ENCODE measurements at places on chromosomes 7 and 10. TPM values are rescaled to one million over a fixed set of nuclear protein-coding genes. Genes with fewer than 3 reads are reported as not detected.
A peak's percentile ranks its signal among the peaks of the same experiment; 100 is the strongest.

Gene UCN3
- polyA plus RNA-seq = not detected

Gene NAT16
- polyA plus RNA-seq = 0.26 TPM

Gene MOSPD3
- polyA plus RNA-seq = 62.8 TPM

Gene HOXA3
- 2.8 TPM for polyA plus RNA-seq

Gene TRIM73
- 21.3 TPM for polyA plus RNA-seq

Gene SCD
- 121 TPM for polyA plus RNA-seq

Gene CD36
- 12.8 TPM for polyA plus RNA-seq

Gene LIPF
- polyA plus RNA-seq = 1.3 TPM

Gene TRIM50
- 10.8 TPM for polyA plus RNA-seq

Gene WNT16
- 0.51 TPM for polyA plus RNA-seq

Gene ANXA8
- 6.7 TPM for polyA plus RNA-seq

Gene PLEKHA1
- polyA plus RNA-seq = 66.6 TPM

Gene NUB1
- 140 TPM for polyA plus RNA-seq

Gene FGL2
- polyA plus RNA-seq = 18.3 TPM

DNA sequence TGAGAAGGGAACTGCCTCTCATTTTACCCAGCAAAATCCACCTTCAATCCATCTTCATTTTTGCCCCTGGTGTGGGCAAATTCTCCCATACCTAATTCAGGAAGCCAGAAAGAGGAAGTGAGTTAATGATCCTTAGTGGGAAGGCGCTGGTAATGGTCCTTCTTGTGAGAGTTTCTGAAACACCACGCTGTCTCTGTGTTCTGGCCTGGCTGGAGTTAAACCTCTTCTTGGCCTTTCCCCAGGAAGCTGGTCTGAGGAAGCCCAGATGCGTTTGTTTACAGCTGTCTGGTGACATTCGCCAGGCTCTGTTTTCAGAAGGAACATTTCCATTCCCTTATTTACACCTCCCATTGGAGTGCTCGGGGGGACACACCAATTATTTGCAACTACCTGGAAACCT, 24.3 kb downstream of the HTRA1 start:
- H3K4me3 ChIP-seq = no peak overlapping the region
- H3K36me3 ChIP-seq = no peaks in the 10 kb centered on the region
- H3K27ac ChIP-seq = no peak overlapping the region

DNA sequence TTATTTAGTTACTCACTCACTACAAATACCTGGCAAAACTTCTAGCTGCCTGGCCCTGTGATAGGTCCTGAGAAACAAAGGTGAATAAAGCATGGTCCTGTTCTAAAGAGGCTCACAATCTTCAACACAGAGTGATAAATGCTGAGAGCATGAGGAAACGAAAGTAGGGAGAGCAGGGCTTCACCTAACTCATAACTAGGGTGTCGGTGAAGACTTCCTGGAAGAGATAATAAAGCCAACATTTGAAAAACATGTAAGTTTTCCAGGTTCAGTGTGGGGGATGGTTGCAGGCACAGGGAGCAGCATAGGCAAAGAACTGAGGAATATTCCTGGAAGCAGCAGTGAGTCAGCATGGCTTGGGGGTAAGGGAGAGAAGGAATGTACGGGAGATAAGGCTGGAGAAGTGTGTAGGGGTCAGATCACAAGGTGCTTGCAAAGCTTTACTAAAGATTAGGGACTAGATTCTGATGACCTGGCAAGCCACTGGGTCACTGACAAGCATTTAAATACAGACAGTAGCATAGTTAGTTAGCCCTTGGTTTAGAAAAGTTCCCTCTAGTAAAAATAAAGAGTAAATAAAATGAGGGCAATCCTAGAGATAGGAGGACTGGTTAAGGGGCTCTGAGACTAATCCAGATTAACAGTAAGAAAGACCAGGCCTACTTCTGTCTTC, 5.1 kb downstream of the KEL start:
- no peak overlapping the region for H3K27ac ChIP-seq
- H3K4me1 ChIP-seq = peaks cover 11% of the 10 kb centered on the region
- no peaks in the 10 kb centered on the region for H3K36me3 ChIP-seq
- no peaks in the 10 kb centered on the region for H3K27me3 ChIP-seq
- H3K4me3 ChIP-seq = no peak overlapping the region

DNA sequence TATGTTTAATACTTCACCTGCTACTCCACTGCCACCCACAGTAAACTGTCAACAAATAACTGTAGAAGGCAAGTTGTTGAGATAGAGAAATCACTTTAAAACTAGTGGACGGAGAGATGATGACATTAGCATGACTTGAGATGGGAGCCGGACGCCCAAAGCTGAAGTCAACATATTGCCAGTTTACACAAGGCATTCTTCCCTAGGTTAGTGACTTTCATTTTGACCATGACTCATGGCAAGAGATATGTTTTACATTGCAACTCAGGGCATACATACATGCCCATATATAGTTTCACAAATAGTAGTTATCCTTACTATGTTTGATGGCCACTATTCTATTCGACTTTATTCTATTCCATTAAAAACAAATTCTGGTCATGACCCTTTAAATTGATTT, 296.6 kb downstream of the PLXNA4 start:
- H3K36me3 ChIP-seq = no peaks in the 10 kb centered on the region
- no peaks in the 10 kb centered on the region for H3K27me3 ChIP-seq
- DNase-seq = no peak
- no peak overlapping the region for H3K4me3 ChIP-seq

DNA sequence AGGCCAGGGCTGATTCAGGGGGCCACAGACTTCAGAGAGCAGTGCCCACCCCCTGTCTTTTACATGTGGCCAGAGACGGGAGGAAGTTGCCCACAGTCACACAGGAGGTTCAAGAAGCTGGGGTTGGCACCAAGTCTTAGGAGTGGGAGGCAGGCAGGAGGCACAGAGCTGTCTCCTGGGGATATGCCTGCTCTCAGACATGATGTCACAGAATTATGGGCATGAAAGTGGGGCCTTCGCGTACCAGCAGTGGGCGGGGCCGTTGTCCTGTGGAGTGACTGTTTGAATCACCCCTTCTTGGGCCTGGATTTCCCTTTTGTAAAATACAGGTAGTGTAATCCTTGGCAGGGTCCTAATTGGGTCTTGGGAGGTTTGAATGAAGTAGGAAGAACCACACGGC, 81.2 kb upstream of the PPIF start:
- H3K4me1 ChIP-seq = peaks cover 15% of the 10 kb centered on the region
- no peak overlapping the region for H3K4me3 ChIP-seq
- no peaks in the 10 kb centered on the region for H3K36me3 ChIP-seq
- no peak overlapping the region for H3K27ac ChIP-seq
- no peak for DNase-seq
- H3K27me3 ChIP-seq = no peaks in the 10 kb centered on the region

GRCh38 chr10:116947841-116948529, 57.0 kb downstream of the SHTN1 start:
- H3K27ac ChIP-seq = no peak overlapping the region
- DNase-seq = no peak
- H3K4me3 ChIP-seq = no peak overlapping the region
- no peaks in the 10 kb centered on the region for H3K4me1 ChIP-seq
- H3K36me3 ChIP-seq = no peaks in the 10 kb centered on the region

DNA sequence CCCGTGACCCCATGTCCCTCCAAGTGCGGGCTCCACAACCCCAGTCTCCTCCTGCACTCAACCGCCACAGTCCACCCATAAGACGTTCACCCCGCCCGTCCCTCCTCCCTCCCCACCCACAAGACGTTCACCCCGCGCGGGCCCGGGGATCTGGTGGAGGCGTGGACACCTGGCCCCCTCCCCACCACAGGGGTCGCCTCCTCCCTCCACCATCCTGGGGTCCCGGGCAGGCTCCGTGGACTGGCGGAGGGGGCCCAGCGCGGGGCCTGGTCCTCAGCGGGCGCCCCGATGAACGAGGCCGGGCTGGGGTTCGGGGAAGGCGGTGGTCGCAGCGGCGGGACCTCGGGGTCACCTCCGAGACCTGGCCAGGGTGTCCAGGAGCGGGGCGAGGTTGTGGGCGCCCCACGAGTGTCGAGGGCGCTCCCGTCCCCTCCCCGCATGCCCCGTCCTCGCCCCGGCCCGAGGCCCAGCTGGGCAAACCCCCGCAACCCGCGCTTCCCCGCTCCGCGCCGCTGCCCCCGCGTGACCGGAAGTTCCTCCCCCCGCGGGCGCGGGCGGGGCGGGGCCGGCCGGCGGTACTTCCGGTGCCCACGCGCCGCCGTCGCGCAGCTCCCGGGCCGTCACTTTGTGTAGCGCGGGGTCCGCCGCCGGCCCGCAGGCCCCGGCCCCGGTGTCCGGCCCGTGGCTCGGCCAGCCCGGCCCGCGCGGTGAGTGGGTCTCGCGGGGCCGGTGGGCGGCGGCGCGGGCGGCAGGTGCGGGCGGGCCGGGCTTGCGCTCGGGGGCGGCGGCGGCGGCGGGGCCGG, at the start of gene ZNF316:
TSS of gene ZNF316 (plus strand) at position 578 of the 803 bp plus-strand sequence. CDS start 5,092 bp downstream, outside the sequence.
- no peaks in the 10 kb centered on the region for H3K27me3 ChIP-seq
- H3K36me3 ChIP-seq = no peaks in the 10 kb centered on the region
- H3K27ac ChIP-seq = peak within 1 kb of the TSS; percentile 89
- peaks cover 18% of the 10 kb centered on the region for H3K4me1 ChIP-seq

DNA sequence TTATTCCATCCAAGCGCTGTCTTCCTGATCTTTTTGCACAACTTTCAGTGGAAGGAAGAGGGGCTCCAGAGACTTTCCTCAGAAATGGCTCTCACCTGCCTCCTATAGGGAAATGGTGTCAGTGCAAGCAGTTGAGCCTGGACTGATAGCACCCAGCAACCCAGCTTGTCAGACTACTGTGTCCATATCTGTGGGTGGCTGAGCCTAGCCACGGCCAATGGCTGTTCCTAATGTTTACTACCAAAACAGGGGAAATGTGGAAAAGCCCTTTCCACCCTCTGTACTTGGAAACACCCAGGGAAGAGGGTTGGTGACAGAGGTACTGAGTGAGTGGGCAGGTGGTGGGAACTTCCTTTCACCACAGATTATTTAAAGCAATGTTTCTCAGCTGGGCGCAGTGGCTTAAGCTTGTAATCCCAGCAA, 4.3 kb upstream of the YKT6 start:
- H3K27ac ChIP-seq = no peak overlapping the region
- H3K4me3 ChIP-seq = no peak overlapping the region
- peak; percentile 62 for DNase-seq
- no peaks in the 10 kb centered on the region for H3K27me3 ChIP-seq
- H3K36me3 ChIP-seq = no peaks in the 10 kb centered on the region
- no peaks in the 10 kb centered on the region for H3K4me1 ChIP-seq

- no peak for DNase-seq
- no peak overlapping the region for H3K4me3 ChIP-seq
- H3K27ac ChIP-seq = no peak overlapping the region
- no peaks in the 10 kb centered on the region for H3K27me3 ChIP-seq
Observed at GRCh38 chr7:114791771-114792170, 130.1 kb upstream of the MDFIC start.

DNA sequence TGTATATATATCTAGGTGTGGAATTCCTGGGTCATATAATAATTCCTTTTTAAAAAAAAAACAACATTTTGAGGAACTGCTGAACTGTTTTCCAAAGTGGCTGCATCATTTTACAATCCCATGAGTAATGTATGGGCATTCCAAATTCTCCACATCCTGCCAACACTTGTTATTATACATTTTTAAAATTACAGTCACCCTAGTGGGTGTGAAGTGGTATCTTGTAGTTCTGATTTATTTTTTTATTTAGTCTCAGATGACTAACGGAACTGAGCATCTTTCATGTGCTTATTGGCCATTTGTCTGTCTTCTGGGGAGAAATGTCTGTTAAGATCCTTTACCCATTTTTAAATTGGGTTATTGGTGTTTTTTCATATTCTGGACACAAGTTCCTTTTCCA, 12.0 kb upstream of the KLHL7 start:
- H3K4me3 ChIP-seq = no peak overlapping the region
- H3K4me1 ChIP-seq = no peaks in the 10 kb centered on the region
- H3K27me3 ChIP-seq = no peaks in the 10 kb centered on the region
- H3K36me3 ChIP-seq = no peaks in the 10 kb centered on the region
- no peak for DNase-seq
- no peak overlapping the region for H3K27ac ChIP-seq

- no peak for DNase-seq
- H3K4me3 ChIP-seq = peak overlapping the region; percentile 49
- no peak overlapping the region for H3K27ac ChIP-seq
Observed at GRCh38 chr7:98869027-98869596, 702 bp downstream of the TMEM130 start.

DNA sequence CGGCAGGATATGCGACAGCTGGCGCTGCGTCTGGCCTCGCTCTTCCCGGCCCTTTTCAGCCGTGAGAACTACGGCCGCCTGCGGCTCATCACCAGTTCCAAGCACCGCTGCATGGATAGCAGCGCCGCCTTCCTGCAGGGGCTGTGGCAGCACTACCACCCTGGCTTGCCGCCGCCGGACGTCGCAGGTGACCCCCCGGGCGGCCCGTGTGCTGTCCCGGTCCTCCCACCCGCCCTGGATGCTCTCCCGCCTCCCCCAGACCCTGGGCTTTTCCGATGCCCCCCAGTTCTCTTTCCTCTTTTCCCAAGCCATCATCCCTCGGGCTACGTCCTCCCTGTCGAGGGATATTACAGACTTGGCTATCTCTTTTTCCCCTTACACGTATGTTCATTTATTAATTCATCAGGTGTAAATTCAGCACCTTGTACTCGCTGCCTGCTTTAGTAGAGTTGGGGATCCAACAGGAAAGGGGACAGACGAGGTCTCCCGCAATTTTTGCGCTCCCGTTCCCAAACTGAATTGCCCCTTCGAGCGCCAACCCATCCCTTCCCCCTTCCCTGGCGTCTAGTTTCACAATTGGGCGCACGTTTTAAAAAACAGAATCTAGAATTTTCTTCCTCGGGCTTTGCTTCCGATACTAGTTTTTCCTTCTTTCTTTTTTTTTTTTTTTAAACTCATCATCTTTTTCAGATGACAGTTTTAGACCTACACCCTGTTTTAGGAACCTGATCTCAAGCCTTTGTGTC, 846 bp downstream of the MINPP1 start:
- H3K27ac ChIP-seq = peak overlapping the region; percentile 71
- no peaks in the 10 kb centered on the region for H3K36me3 ChIP-seq
- peak; percentile 77 for DNase-seq

- no peak overlapping the region for H3K27ac ChIP-seq
- no peaks in the 10 kb centered on the region for H3K27me3 ChIP-seq
- DNase-seq = no peak
Observed at GRCh38 chr7:104386943-104387342, 58.5 kb downstream of the LHFPL3 start.

DNA sequence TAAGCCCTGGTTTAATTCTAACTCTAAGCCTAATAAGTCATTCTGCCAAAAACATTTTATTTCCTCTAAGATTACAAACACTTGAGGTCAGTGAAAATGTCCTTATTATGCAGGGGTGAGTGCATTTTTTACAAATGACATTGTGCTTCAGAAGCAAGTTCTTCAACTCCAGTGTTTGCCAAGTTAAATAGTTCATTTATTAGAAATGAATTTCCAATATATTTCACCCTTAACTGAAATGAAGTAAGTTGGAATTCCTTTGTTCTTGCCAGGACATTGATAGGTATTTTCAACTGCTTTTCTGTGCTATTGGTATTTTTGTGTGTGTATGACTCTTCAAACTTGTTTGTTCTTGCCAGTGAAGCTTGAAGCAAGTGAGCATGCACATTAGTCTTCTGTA, 89.5 kb upstream of the CCDC6 start:
- no peaks in the 10 kb centered on the region for H3K27me3 ChIP-seq
- no peak overlapping the region for H3K4me3 ChIP-seq
- no peaks in the 10 kb centered on the region for H3K4me1 ChIP-seq
- no peak overlapping the region for H3K27ac ChIP-seq
